ENCODE measurements at places on chromosomes 16 and 17.

DNA sequence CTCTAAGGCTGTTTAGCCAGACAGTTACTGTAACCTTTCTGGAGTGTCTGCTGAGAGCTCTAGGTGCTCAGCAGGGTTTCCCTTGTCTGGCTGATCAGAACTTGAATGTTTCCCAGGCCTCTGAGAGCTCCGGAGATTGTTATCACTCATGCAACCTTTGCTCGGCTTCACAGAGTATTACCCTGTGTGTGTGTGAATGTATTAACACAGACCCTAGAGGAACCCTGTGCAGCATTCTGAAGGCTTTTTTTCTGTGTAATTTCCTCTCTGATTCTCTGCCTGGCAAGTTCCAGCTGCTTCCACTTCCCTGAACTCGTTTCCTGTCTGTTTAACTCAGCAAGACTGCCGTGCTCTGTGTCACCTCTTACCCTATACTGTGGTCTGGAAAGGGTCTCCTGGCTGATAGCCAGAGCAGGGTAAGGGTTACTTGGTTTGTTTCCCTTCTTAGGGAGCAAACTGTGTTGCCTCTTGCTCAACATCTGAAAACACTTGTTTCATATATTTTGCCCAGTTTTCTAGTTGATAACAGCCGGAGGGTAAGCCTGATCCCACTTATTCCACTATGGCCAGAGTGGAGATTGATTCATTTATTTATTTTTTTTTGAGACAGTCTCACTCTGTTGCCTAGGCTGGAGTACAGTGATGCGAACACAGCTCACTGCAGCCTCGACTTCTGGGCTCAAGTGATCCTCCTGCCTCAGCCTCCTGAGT, 21.7 kb downstream of the PRMT7 start:
- DNase-seq: no peak

DNA sequence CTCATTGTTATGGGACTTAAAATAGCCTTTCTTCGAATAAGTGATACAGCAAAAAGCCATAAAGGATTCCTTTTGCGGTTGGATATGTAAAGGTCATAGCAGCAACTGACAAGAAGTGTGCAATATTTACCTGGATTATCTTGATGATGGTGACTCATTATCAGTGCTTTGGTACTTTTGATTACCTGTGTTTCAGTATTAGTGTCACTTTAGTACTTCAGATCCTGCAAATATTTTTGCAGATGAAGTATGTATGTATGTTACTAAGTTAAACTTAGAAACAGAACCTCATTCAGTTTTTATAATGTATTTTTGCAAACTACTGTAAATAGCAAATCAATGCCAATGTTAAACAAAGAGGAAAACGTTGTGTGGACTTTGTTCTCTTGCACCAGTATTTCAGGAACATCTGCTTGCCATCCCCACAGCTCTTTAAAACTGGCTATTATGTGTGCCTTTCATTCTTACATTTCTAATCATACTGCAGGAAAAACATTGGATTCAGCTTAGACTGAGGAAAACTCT, 10.5 kb downstream of the CNEP1R1 start:
- DNase-seq: no peak

GRCh38 chr16:85888405-85889331, 10.3 kb upstream of the IRF8 start:
- DNase-seq: peak; percentile 18

DNA sequence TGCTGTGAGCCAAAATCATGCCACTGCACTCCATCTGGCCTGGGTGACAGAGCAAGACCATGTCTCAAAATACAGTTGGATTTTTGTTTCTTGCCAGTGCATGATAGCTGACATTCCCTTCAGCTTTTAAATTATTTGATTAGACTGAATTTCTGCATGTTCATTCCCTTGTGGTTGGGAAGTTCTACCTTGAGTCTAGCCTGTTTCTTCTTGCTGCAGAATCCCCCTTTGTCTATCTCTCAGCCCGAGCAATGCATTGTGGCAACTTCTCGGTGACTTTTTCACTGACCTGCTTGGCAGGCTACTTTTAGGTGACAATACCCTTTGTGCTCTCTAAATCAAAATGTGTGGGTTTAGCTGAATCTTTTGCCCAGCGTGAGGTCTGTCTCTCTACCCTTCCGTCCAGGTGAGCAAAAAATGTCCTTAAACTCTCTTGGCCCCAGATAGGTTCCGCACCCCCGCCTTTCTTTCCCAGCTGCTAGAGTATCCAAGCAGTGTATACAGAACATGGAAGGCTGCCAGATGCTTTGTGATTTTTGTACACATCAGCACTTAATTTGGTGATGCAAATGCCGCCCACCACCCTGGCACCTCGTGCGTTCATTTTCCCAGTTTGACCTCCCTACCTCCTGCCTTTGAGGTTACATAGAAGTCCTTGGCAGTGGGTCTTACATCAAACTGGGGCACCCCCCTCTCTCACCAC, 130.2 kb downstream of the ABCC6 start:
- DNase-seq: no peak

- no peak for DNase-seq
Measured at GRCh38 chr16:66408163-66409048, 18.7 kb upstream of the BEAN1 start.

- no peak for DNase-seq
Measured at GRCh38 chr17:48463526-48463925, 33.5 kb upstream of the SKAP1 start.

GRCh38 chr16:69003500-69003899, 102.0 kb upstream of the HAS3 start:
- DNase-seq: no peak

DNA sequence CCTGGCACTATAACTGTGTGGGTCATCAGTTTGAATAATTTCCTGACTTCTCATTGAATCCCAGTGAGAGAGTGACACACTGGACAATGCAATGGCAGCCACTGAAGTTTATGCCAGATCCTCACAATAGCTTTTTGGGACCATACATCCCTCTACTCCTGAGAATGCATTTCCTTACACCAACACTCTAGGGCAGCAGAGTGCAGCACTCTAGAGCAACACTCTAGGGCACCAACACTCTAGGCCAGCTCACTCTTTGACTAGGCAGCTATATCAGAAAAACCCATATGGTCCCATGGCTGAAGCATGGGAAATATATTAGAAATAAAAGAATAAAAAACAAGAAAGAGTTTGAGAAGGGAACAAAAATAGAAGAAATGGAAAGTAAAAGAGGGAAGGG, 309.2 kb downstream of the MAP2K6 start:
- no peak for DNase-seq

- no peak for DNase-seq
Measured at GRCh38 chr16:70359552-70359951, 12.8 kb downstream of the DDX19A start.

GRCh38 chr17:28737316-28737715, 6.5 kb upstream of the TRAF4 start:
- DNase-seq: no peak

- no peak for DNase-seq
Measured at GRCh38 chr16:83206426-83206825, 579.7 kb downstream of the CDH13 start.

GRCh38 chr17:61456688-61457225, 4.5 kb downstream of the TBX4 start:
- no peak for DNase-seq

DNA sequence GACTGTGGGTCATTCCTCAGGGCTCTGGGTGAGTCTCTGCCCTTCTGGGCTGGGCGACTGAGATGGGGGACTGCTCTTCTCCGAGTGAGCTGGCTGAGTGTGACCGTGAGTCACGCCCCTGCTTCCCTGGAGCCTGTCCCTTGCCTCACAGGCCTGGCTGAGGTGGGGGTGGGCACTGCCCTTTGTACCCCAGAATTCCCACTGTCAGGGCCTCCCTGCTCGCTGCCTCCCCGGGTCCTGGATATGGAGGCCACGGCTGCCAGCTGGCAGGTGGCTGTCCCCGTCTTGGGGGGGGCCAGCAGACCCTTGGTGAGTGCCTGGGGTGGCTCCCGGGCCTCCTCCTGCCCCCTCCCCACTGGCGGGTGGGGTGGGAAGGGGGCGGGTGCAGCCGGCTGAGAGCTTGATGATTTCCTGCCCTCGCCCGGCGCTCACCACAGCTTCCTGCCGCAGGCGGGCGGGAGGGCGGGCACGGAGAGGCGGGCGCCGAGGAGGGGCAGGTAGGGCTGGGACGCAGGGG, at the start of gene LAT:
TSS of gene LAT (plus strand) at position 434 of the 517 bp plus-strand sequence. CDS start 366 bp downstream, outside the sequence.
- DNase-seq: peak; percentile 69

- DNase-seq: no peak
Measured at GRCh38 chr16:67783353-67783725, 23.0 kb downstream of the RANBP10 start.

Measured in stimulated activated CD8-positive, alpha-beta memory T cell treated with anti-CD3 and anti-CD28 coated beads, Interleukin-15, amount 100 ng/mL, for 48 hours (primary cell).